ENCODE measurements at places on chromosomes 12 and 14. TPM values are rescaled to one million over a fixed set of nuclear protein-coding genes. Genes with fewer than 3 reads are reported as not detected.

Gene ACYP1
- total RNA-seq = 25.1 TPM

Gene GPRC5A
- not detected for total RNA-seq

GRCh38 chr12:82635263-82635662 lies 51.4 kb upstream of the TMTC2 start:
- no peak for DNase-seq

GRCh38 chr14:94122438-94122837 lies 7.0 kb downstream of the IFI27L2 start:
- DNase-seq = no peak

GRCh38 chr12:12456637-12457036 lies 99.8 kb downstream of the BORCS5 start:
- no peak for DNase-seq

- no peak for DNase-seq
These were observed 166.6 kb upstream of the ATP2B1 start for GRCh38 chr12:89875225-89875624.

DNA sequence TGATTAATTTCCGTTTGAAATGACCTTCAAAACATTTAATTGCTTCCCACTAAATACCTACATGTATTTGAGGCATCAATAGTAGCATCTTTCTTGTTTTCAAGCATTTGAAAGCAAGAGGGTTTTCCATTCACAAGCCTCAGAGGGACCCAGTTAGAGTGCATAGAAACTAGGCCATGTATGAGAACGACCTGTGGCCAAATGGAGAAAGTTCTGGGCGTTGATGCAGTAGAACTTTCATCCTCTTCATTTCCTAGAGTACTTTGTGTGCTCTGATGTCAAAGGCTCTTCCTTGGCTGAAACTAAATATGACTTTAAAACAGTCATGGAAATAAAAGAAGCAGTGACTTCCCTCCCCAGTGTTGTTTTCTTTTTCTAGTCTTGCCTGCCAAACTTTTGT lies 944 bp upstream of the DHRS7 start:
- DNase-seq = peak; percentile 30

DNA sequence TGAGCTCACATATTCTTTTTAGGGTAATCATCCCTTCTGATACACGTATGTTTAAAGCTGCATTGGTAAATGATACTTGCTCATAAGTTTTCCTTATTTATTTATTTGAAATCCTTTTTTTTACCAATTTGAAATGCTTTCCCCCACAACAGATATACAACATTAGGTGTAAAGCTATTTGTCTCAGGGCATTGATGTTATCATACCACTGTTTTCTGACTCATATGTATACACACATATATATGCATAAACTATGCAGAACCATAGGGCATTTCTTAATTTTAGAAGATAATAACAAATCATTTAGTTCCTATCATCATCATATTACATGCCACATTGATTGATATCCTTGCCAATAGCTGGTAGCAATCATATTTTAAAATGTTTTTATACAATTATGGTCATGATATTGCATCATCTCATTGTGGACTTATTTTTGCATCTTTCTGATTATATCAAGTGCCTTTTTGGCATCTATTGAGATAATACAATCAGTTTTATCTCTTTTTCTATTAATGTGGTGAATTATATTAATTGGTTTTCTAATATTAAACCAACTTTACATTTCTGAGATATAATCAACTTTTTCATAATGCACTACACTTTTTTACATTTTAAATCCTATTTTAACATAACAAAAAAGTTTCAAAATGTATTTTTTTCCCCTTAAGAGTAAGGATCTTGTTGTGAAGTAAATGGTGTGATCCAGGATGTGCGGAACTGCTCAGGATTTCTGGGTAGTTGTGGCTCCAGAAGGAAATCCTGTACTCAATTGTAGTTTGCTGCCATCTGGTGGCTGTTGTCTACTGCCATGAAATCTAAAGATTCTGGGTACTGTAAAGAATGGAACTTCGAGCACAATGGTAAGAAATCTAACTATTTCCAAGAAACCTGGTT lies 16.7 kb downstream of the OR9K2 start:
- peak; percentile 27 for DNase-seq
